ENCODE measurements at places on chromosomes 12 and 14. TPM values are rescaled to one million over a fixed set of nuclear protein-coding genes. Genes with fewer than 3 reads are reported as not detected.

Gene AQP6
- not detected for total RNA-seq

Gene IL23A
- not detected for total RNA-seq

Gene EPYC
- total RNA-seq: not detected

Gene IL31
- not detected for total RNA-seq

GRCh38 chr12:156945-157344 is 57.0 kb downstream of the SLC6A12 start:
- no peak for DNase-seq

- DNase-seq: no peak
Observed at GRCh38 chr12:53042607-53043454, 7.0 kb upstream of the TNS2 start.

- peak; percentile 84 for DNase-seq
Observed at GRCh38 chr12:124551268-124552144, 15.9 kb downstream of the NCOR2 start.
